ENCODE measurements at places on chromosomes 6 and 20.

GRCh38 chr6:9517806-9518205 is 897.1 kb downstream of the TFAP2A start:
- no peak for DNase-seq

- DNase-seq, result no peak
These were observed 3.4 kb downstream of the LINC00237 start for GRCh38 chr20:21102603-21103311.

GRCh38 chr20:63697868-63698545 is 1.6 kb downstream of the TNFRSF6B start:
- DNase-seq, result no peak

GRCh38 chr20:1619861-1620444 is at the start of gene SIRPB1:
SIRPB1 (minus strand) TSS chr20:1620009; CDS start chr20:1619944, 65 bp downstream.
- DNase-seq, result no peak

DNA sequence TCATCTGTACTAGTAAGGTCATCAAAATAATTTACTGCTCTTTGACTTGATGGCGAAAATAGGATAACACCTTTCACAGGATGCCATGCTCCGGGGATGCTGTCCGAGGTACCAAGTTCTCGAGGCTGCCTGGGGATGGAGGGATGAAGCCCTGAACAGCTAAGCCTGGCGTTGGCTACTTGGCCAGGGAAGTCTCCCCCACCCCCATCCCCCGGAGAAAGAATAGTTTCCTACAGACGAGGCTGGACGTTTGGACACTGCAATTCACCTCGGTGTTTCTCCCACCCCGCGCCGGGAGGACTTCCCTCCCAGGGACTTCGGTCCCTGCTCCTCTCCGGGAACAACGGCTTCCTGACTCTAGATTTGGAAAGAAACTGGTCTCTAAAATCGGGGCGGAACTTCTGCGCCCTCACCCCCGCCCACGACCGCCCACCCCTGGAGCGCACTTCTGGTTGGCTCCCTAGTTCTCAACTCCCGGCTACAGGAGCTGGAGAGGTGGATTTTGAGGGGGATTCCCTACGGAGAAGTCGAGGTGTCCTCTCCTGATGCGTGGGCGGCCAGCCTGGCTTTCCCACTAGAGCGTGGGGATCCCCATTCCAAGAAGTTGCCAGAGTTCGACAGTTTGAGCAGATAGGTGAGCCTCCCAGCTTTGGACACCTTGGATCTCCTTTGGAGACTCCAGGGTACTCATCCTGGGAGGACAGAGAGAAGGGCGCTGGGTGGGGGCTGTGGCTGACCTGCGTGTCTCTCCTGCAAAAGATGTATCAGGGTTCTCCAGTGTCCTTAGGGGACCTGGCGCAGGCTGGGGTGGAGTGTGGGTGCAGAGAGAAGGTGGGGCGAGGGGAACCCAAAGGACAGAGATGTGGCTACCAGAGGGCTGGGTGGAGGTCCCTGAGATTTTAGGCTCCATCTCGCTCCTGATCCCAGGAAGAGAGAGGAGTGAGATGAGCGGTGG is 1.1 kb downstream of the PCSK2 start:
- no peak for DNase-seq

DNA sequence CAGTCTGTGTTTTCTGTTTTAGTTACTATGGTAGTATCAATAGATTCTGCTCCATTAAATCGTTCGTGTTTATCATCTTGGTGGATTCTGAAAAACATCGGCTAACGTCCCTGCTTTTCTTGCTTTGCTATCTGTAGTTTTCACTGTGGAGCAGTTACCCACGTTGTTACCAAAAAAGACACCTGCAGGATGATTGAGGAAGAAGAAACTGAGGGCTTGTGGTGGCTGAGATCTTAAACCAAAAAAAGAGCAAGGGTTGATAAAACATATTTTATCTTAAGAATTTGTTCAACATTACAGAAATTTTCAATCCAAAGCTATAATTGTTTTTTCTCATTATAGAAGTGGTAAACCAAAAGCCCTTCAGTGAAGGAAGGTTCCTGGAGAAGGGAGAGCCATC is 166.3 kb downstream of the FARS2 start:
- no peak for DNase-seq

- no peak for DNase-seq
These were observed 1.2 kb downstream of the ANGPT4 start for GRCh38 chr20:914727-915498.

DNA sequence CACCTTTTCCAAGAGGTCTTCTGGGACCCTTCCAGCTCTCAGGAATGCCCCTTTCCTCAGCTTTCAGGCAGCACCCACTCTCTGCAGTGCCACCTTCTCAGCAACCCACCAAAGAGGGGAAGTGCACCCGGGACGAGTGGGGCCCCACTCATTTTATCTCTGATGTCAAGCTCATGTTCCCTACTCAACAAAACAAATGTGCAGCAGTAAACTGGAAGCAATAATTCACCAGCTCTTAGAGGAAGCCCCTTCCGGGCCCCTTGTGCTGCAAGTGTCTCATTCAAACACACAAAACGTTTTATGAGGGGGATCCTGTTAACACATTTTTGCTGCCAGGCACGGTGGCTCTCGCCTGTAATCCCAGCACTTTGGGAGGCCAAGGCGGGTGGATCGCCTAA is 13.6 kb downstream of the GFOD1 start:
- no peak for DNase-seq

GRCh38 chr6:50846144-50846851 is 27.6 kb downstream of the TFAP2B start:
- DNase-seq, result no peak

DNA sequence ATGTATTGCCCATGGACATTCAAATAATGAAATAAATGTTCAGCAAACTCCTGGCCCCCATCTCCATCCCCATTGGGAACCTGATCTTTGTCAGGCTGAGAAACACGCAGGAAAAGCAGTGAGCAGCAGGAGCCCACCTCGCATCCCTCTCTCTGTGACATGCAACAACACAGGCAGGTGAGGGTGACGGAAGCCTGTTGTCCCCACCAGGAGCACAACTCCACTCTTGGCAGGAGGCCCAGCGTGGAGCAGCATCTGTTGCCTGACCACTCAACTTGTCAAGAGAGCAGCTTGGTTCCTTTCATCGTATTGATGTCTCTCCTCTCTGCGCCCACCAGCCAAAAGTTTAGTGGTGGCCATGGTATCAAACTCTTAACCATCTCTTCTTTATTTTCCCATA is 586.9 kb upstream of the ARID1B start:
- no peak for DNase-seq

- DNase-seq, result no peak
These were observed 86.5 kb downstream of the ATRN start for GRCh38 chr20:3557237-3557785.

DNA sequence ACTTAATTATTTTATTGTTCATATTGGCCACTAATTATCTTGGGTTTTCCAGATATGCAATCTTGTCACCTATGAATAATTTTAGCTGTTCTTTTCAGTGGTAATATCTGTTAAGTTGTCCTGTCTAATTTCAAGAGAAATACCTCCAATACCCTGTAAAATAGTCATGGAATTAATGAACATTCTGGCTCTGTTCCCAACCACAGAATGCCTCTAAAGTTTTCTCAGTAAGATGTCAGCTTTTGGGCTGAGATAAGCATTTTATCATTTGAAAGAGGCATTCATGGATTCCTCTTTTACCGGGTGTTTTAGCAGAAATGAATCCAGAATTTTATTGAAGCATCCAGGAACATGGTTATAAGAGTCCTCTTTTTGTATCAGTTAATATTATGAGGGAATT is 109.3 kb downstream of the WDR27 start:
- DNase-seq, result no peak

- DNase-seq, result no peak
These were observed 58.2 kb downstream of the CSE1L start for GRCh38 chr20:49104365-49104648.

DNA sequence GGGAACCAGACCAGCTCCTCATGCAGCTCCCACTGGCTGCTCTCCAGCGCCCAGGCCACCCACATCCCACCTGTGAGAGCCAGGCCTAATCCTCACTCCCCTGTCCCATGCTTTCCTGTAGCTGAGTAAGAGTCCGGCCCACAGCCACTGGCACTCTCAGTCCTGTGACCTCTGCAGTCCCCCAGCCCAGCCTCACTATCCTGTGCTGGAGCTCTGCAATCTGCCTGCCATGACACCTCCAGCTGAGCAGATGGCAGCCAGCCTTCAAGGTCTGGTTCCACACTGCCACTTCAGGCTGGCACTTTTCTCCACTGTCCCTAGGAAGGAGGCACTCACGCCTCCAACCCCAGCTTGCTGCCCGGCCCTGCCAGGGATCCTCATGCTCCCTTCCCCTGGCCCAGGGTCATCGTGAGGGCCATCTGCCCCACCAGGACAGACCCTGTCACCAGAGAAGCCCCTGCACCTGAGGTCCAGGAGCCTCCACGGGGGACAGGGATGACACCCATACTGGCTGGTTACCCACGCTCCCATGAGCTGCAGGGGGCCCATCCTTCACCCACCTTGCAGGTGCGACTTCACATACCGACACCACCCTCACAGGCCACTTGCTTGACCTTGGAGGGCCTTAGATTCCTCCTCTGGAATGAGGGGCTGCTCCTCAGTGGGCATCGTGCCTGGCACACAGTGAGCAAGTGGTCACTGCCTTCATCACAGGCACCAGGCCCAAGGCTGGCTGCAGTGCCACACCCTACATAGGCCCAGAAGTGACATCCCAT is 100.1 kb downstream of the ASXL1 start:
- DNase-seq, result no peak

GRCh38 chr6:29777310-29777709 is 50.3 kb upstream of the HLA-G start:
- DNase-seq, result no peak

GRCh38 chr20:64256282-64256935 is 861 bp downstream of the PCMTD2 start:
- no peak for DNase-seq

All from NCI-H1930 (cell line).